ENCODE measurements at places on chromosomes 1 and 21.

DNA sequence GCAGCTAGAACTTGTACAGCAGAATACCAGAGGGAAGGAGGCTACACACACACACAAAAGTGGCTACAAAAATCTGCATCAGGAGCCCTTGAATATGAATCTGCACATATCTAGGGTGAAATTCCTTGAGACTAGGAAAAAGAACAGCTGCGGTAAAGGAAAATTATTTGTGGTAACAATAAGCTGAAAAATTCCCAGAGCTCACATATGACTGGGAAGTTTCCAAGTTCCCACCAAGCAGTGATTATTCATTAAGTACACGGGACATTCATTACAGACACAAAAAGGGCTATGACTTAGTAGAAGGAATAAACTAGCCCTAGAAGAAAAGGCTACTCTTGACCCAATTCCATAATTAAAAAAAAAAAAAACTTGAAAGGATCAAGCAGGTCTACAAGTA, 149.5 kb upstream of the BACE2 start:
- no peak for DNase-seq

DNA sequence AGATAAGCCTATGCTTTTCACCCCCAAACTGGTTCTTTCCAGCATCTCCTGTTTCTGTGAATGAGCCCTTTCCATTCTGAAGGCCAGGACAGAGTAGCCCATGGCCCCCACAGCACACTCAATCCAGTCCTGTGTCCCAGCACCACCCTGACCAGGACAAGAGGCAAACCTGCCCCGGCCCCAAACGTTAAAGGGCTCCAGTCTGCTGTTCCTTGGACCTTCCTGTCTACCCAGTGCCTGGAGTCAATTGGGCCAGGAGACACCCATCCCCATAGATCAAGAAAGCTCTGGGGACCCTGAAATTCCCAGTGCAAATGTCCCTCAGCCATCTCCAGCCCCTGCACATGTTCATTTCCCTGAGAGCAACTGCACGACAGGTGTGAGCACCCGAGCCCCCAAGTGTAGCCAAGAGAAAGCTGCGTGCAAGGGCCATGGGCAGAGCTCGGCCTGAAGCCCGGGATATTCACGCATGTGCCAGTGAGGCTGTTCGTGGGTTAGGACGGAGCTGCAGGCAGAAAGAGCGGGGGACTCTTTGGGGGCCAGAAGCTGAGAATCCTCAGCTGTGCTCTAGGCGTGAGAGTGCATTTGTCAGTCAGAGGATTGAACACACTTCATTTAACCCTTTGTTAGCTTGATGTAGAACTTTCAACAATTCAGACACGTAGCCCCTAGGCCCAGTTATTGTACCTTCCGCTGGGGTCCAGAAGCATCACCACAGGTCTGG, 4.2 kb upstream of the RIPK4 start:
- no peak for DNase-seq

DNA sequence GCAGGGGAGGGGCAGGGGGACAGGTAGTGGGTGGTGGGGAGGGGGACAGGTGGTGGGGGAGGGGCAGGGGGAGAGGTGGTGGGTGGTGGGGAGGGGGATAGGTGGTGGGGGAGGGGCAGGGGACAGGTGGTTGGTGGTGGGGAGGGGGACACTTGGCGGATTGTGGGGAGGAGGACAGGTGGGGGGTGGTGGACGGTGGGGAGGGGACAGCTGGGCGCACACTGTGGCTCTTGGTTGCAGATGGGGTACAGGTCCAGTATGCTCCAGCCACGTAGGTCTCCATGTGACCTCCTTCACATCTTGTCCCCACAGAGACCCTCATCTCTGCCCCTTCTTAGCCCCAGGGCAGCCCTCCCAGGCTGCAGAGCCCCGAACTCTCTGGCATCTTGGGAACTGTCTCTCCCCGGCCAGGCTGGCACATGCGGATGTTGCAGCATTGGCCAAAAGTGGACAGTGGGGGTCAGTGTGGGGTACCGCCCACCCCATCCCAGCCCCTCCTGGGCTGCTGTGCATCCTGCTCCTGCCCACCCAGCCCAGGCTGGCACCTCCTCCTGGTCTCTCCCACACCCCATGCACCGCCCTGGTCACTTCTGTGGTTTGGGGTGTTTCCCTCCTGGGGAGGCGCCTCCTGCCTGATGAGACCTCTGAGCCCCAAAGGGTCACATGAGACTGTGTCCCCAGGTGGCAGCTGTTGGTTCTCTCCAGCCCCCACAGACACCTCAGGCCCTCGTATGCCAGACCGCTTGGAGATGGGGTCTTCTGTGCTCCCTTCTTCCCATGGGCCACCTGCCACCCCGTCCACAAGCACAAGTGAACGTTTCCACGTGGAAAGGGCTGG, 7.6 kb upstream of the SLC19A1 start:
- DNase-seq, result no peak

- DNase-seq, result no peak
Observed at GRCh38 chr1:202568826-202569225, 141.4 kb downstream of the SYT2 start.

DNA sequence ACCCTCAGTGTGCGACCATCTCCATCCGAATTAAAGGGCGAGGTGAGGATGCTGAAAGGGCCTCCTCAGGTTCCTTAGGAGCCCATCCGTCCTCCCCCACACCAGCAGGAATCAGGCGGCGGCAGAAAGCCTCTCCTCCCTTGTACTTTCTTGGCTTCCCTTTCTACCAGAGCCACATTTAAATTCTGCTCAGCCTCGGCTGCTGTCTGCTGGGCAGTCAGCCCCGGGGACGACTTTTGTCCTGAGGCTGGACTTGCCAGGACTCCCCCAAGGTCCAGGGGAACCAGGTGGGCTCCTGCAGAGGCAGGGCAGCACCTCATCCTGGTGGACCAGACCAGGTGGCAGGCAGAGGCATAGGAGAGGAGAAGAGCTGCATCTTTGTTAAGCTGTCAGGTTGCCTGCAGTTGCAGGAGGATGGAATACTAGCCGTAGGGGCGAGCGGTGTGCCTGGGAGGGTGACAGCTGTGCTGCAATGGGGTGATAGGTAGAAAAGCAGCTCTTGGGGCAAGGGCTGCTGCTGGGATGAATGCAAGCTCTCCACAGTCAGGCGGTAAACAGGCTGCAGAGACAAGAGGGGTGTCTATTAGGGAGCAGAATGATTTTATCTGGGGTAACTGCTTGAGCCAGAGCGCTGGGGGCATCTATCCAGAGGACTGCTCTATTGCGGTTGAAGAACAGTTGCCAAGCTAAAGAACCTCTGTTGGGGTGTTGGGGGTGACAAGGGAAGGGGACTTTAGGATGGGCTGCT, 46.2 kb upstream of the WASF2 start:
- DNase-seq, result no peak

DNA sequence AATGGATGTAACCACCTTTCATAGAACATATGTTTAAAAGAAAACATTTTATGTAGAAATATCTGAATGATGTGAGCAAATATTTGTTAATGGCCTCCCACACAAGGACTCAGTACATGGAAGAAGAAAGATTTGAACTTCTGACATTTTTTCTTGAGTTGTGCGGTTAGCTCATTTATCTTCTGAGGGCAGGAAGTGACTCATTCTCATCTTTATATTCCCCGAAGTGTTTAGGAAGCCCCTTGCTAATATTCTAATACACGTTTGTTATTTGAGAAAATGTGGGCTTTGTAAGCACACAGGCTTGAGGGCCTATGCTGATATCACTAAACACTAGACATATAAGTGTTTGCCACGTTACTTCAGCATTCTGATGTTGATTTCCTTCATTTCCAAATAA, 392.5 kb upstream of the PTBP2 start:
- peak; percentile 5 for DNase-seq

DNA sequence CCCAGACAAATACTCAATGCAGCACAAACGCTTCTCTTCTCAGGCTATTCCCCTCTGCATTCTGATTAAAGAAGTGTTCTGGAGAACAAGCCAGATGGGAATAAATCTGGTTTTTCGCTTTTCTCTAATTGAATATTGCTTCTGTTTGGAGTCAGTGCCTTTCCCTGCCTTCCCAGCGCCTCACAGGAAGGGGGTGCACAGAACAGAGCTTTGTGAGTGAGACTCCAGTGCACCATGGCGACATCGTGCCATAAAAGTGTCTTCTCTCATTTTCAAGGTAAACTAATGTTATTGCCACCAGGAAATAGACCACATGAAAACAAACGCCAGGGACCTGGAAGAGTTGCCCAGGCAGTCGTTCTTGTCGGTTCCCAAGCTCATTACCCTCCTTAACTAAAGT, 43.6 kb upstream of the SLC45A1 start:
- DNase-seq, result no peak

GRCh38 chr21:40335704-40336103, 468.5 kb downstream of the PCP4 start:
- no peak for DNase-seq

- DNase-seq, result no peak
Observed at GRCh38 chr1:209899948-209900347, 38.1 kb upstream of the SYT14 start.

GRCh38 chr1:162672622-162673260, 40.5 kb downstream of the DDR2 start:
- no peak for DNase-seq

DNA sequence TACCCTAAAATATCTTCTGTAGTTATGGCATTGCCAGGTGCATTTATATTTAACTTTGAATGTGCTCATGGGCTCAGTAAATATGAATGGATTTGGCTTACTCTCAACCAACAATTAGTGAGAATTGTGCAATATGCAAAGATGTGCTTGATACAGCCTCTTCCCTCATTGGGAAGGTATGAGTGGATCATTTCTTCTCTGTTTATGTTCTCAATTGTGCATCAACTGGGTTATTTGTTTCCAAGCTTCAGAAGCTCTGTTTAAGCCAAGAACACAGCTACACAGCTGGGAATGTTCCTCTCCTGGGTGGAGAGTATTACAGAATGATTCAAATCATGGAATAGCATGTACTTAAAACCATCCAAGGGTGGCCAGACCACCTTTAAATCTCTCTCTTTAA, 17.6 kb upstream of the MAP1LC3C start:
- no peak for DNase-seq

DNA sequence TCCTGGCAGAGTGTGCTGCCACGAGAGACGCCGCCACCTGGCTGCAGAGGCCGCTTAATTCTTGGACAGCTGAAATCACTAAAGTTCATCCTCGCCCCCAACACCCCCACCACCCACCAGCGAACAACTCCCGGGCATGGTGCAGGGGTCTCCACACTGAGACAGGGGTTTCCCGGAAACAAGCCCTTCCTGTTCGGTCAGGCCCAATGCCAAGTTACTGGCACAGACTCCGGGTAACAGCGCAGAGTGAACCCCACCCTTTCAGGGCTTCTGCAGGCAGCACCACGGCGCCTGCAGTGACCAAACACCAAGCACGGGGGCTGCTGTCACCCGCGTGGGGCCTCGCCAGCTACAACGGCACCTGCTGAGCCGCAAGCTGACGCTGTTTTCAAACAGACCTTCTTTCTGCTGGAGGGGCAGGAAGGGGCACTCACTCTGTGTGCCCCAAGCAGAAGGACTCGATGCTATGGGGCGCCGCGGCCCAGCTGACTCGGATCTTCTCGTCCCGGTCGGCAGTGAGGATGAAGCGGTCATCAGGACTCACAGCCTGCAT, 17.4 kb downstream of the WDR4 start:
- DNase-seq, result no peak

GRCh38 chr1:22903113-22903512, 69.6 kb downstream of the LACTBL1 start:
- peak; percentile 58 for DNase-seq

DNA sequence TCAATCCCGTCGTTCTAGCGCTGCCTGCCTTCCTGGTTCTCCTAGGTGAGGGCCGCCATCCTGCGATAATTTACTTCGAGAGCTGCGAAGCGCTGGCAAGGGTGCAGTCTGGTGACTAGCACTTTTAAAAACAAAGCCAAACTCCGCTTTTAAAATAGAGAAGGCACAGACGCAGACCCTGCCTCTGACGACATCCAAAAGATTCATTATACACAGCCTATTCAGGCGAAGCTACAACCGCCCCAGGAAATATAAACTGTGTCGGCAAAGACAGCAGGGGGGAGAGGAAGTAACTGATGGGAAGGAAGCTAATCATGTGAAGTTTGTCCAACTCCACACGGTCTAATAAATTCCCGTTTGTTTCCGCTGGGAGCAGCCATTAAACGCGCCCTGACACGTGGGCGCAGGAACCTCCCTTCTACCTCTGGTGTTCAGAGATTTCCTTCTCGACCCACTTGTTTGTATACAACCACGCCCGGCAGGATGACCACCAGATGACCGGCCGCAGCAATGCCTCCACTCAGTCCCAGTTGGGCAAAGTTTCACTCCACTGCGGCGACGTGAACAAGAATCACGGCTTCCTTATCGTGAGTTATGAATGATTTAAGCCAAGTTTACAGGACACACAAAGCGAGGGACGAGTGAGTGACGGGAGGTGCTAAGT, 1.3 kb downstream of the GNG12 start:
- DNase-seq, result peak; percentile 67

GRCh38 chr1:201888282-201889089, at the start of gene SHISA4:
TSS of gene SHISA4 (plus strand) at chr1:201888898. CDS start at chr1:201888995, 97 bp downstream.
- peak; percentile 55 for DNase-seq

DNA sequence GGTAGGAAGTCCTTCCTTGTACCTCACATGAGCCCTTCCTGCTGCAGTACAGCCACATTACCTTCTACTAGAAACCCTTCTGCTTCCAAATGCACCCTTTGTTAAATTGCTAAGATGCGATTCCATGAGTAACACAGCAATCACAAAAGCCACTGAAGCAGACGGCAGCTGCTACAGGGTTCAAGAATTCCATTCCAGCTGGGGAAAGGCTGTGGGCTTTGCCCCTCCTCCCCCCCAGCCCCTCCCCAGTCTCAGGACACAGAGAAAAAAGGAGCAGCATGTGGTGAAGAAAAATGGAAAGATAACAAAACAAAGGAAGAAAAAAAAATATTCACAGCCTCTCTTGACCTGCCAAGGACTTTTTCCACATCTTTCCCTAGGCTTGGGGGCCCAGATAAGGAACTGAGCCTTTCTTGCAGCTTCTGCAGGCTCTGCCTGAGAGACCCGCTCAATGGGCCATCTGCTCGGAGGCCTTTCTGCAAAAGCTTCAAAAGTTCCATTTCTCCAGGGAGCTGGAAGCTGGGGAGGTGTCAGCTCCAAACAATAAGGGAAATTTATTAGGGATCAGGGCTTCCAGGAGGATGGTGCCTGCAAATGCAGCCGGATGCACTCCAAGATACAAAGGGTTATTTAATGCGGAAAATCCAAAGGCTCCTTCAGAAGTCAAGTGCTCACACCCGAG, 72.1 kb downstream of the SYT2 start:
- DNase-seq, result no peak
